ENCODE measurements at places on chromosomes 3 and 15.
A peak's percentile ranks its signal among the peaks of the same experiment; 100 is the strongest.

DNA sequence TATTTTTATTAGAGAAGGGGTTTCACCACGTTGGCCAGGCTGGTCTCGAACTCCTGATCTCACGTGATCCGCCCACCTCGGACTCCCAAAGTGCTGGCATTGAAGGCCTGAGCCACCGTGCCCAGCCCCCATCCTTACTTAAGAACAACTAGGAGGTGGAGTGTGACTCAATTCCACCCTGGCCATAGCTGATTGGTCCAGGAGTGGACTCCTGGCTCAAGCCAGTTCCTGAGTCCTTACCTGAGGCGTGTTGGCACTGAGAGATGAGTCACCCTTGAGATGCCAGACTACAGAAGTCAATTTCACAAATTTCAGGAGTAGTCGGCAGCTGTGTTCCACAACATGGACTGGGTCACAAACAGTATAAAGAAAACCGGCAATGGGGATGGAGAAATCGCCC lies 124.2 kb downstream of the SHQ1 start:
- no peak for DNase-seq

GRCh38 chr3:79845546-79845945 lies 77.7 kb upstream of the ROBO1 start:
- DNase-seq, result no peak

DNA sequence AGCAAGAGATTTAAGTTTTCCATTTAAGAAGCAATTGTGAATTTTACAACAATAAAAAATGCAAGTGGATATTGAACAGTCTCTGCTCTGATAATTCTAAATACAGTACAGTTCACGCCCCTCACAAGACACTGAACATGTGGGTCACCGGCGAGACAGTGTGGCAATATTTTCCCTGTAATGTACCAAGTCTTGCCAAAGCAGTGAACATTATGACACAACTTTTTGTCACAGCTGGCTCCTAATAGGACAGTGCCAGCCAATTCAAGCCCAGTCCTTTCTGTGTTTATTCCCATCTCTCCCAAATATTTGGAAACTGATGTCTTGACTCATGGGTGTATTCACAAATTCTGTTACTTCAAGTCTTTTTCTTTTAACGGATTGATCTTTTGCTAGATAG lies 62.3 kb downstream of the PPARG start:
- no peak for DNase-seq

DNA sequence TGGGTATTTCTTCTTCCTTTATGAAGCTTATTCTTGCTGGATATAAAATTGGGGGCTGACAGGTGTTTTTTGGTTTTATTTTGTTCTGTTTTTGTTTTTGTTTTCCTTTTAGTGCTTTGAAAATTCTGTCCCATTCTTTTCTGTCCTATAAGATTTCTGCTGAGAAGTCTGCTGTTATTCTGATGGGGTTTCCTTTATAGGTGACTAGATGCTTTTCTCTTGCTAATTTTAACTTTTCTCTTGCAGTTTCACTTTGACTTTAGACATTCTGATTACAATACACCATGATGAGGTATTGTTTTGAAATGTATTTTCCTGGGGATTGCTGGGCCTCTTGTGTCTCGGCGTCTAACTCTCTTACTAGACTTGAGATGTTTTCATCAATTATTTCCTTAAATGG lies 22.8 kb downstream of the TTC14 start:
- DNase-seq, result no peak

GRCh38 chr3:65605876-65606432 lies 432.8 kb downstream of the MAGI1 start:
- peak; percentile 72 for DNase-seq

DNA sequence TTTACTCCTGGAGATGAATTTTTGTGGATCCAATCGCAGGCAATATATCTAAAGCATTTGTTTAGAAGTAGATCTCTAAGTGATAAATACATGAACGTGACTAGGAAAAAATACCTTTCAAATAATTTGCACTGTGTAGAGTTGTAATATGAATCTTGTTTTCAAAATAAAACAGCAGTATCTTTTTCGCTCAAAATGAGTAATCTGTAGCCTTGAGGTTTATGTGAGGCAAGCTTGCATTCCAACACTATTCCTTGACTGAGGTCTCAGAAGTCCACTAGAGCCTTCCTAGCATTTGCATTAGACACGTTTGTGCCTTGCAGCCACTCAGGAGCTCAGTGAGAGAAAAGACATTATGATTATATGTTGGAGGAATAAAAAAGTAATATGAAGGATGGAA lies 138.3 kb upstream of the ROBO1 start:
- DNase-seq, result no peak

GRCh38 chr3:5007873-5008272 lies 28.6 kb downstream of the BHLHE40 start:
- DNase-seq, result no peak

- peak; percentile 16 for DNase-seq
Measured at GRCh38 chr3:20930034-20930433, 744.0 kb upstream of the SGO1 start.
